Progenitor cell of endocrine pancreas (in vitro differentiated cells): ENCODE measurements at places on chromosomes 2 and 18.
A peak's percentile ranks its signal among the peaks of the same experiment; 100 is the strongest.

DNA sequence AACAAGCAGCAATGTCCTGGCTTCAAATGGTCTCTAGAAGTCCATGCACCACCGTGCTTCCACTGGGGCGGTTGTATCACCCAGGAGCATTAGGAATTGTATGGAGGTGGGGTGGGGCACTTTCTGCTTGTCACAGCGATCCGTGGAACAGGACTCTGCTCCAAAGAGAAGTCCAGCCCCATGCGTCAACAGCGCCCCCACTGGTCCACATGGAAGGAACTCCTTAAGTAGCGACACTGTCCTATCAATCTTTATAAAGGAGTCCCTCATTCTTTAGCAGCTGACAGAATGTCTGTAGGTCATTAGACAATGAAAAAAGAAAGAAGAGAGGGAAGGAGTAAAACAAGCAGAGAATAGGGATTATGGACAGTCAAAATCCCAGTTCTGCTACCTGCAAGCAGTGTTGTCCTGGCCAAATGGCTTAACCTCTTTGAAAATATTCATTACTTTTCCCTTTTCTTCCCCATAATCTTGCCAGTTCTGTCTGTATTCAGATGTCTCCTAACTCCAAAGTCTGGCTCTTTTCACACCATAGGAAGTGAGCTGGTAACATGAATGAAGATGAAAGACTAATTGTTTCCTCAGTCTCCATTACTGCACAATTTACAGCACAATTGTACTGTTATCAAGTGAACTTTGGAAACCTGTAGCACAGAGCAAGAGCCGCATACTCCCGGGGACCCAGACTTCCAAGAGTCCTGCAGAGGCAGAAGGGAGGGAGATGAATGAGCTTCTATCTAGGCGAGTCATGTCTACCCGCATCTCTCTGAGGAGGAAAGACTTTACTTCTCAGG, 9.9 kb downstream of the NFE2L2 start:
- DNase-seq = peak; percentile 26

GRCh38 chr2:55883357-55883756, 40.2 kb downstream of the EFEMP1 start:
- no peak for DNase-seq

- no peak for DNase-seq
Measured at GRCh38 chr2:42931818-42932195, 139.4 kb upstream of the HAAO start.

DNA sequence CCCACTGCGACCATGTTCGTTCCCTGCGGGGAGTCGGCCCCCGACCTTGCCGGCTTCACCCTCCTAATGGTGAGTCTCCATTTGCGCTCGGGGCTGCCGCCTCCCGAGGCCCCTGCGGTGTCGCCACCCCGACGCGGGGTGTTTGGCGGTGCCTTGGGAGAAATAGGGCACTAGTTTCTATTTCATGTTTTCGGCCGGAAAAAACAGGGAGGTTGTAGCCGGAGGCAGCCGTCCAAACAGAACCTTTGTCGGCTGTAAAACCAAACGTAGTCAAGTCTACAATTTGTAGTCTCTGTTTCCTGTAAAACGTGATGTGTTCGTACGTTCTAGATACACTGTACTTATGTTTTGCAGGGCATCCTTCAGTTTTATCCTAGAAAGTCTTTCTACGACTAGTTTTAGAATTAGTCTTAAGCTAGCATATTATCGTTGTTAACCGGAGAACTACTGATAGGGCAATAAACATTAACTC, 290 bp downstream of the PSMG2 start:
- no peak for DNase-seq

GRCh38 chr2:175626796-175627195, 375.3 kb downstream of the LNPK start:
- DNase-seq = no peak

DNA sequence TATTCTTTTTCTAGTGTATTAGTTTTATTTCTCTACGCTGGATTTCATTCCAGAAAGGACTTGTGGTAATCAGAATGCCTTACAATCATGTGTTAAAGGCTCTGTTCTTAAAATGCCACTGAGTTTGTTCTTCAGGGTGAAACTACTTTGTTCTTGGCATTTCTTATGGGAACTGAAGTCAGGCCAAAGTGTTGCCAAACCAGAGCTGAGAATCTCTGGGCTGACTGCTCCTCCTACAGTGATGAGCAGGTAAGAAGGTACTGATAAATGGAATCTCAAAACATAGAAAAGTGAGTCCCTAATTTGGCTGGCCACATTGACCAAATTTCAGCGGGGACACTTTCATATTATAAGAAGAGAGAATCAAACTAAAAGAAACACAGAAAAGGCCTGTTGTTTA, 55.1 kb upstream of the ZNF397 start:
- DNase-seq = no peak

GRCh38 chr2:239087046-239087710, 239.3 kb downstream of the TWIST2 start:
- no peak for DNase-seq

DNA sequence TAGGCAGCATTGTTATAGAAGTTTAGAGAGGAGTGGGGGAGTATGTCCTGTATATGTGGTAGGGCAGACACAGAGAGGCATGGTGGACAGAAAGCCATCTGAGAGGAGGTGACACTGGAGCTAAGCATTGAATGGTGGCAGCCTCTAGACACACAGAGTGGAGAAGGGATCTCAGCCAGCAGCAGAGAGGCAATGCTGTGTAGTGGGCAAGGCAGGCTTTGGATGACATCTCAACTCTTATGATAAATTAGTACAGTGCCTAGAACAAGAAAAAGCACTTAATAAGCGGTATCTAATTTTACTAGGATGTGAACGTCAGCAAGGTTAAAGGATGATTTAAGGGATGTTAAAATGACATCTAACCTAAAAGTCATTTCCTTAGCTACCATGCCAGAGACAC, 22.5 kb upstream of the CERS6 start:
- DNase-seq = no peak

DNA sequence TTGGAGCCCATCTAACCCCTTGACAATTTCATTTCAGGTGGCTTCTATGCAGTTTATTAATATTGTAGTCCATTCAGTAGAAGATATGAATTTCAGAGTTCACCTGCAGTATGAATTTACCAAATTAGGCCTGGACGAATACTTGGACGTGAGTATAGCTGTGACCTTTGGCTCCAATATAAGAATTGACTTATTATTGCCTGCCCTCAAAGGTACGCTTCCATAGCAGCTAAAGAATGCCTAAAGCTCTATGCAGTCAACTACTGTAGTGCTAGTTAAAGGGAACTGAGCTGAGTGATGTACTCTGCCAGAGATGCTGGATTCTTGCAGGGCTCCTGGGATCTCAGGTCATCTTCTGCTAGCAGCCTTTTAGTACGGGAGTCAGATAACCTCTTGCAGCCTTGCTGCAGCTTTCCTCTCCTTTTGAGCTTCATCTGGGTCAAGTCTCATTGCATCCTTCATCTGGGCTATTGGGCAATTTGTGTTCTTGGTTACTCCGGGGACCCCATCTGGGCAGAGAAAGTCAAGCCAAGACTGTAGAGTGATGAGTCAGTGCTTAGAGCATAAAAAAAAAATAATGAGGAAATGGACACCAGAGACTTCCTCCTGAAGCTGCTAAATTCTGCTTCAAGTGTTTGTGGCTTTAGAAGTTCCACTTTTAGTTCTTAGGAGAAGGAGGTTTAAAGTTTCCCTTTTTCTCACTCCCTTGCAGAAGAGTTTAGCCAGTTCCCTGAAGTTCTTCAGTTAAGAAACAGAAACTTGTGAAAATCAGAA, 105.6 kb downstream of the PRPF40A start:
- no peak for DNase-seq

DNA sequence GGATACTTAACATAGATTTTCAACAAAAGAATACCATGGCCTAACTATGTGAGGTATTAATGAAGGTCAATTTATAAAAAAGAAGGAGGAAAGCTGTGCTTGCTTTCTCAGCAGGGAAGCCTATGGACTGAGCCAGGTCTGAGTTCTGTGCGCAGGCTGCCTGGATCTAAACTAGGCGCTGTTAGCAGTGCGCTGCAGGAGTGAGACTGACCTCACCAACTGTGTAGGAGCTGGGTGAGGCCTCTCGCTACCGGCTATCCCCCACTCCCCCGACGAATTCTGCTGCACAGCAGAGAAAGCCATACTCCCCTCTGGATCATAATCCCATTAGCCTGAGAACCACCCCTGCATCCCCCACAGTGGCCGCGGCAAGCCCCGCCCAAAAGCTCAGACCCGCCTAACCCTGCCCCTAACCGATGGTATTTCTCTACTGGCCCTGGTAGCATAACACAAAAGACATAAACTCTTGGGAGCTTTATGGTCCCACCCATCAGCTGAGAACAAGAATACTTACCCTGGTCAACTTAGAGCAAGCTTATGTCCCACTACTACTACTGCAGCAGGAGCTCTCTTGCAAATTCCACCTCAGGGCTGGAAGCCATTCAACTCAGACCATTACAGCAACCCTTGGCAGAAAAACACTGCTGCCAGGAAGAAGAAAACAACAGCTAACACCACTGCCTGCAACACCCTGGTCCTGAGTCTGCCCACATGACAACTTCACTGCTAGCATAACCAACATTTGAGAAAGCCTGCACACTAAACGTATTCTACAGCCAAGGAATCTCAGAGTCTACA, 28.0 kb downstream of the SULT1C2 start:
- DNase-seq = no peak

GRCh38 chr2:231211486-231211885, 13.1 kb downstream of the ARMC9 start:
- no peak for DNase-seq

DNA sequence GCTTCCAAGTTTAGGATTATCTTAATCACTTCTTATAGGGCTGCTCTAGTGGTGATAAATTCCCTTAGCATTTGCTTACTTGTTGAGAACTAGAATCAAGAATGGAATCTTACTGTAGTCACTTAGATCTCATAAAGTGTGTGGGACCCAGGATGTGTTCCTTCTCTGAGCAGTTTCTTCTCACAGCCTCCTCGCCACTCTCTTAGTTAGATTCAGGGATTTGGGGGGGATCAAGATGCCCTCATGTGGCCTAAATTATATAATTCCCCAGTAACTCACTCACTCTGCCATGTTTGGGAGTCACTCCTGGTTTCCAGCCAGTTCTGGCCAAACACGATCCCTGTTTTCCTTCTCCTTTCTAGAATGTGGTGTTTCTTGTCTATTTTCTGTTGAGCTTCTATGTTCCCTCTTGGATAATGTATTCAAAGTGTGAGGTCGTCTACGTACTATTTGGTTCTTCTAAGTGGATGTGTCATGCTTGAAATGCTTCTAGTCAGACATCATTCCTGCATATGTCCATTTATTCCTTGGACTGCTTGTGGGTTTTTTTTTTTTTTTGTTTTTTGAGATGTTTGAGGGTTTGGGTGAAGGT, 414.9 kb upstream of the SYT4 start:
- no peak for DNase-seq

DNA sequence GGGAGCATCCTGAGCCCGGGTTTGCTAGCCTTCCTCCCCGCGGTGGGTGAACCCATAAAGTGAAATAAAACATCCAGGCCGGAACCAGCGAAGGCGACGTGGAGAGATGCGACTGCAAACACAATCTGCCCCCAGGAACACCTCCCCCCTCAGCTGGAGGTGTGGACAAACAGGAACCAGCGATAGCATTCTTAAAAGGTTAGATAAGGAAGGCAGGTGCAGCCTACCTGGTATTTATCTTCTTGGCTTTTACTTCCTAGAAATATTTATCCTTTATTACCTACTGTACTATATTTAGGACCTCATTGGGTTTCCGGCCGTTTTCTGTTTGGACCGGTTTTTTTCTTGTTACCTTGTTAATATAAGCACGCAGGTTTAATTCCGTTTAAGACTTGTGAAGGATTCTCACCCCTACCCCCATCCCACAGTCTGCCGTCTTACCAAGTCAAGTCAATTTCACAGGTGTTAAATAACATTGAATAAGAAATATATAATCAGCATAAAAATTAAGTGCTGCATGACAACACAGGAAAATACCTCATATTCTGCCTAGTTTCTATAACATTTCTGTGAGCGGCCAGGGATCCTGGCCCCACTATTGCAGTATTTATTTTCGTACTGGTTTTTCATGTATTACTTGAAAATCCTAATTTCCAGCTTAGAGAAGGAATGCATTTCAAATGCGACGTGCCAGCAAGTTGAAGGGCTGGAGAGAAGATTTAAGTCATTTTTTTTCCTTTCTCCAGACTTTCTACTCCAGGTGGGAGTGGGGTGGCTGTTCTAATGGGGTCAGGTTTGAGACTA, 224.0 kb upstream of the ID2 start:
- no peak for DNase-seq

GRCh38 chr18:8821083-8821465, 115.7 kb downstream of the MTCL1 start:
- no peak for DNase-seq

- no peak for DNase-seq
Measured at GRCh38 chr18:49876536-49876935, 63.2 kb upstream of the ACAA2 start.

GRCh38 chr18:45521777-45522176, 93.5 kb upstream of the SLC14A2 start:
- no peak for DNase-seq

DNA sequence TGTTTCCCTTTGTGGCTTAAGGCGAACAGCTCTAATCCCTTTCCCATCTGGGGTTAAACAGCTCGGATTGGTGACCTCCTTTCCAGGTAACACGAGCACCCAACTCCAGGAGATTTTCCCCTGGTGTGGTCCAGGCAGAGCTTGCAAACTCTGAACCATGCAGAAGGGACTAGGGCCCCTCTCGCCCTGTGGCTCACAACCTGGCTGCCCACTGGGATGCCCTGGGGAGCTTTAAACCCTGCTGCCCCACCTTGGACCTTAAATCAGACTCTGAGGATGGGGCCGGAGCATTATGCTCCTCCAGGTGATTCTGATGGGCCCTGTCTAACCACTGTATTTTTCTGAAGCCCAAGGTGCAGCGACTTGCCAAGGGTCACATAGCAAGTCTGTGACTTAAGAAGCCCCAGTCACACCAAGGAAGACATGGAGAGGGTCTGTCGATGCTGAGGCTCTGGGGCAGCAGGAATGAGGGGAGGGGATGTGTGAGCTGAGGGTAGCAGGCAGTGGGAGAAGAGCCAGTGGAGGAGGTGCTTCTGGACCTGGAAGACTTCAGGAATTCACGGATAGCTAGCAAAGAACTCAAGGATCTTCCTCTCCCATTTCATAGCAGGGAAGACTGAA, 5.9 kb downstream of the ARID5A start:
- no peak for DNase-seq

GRCh38 chr2:24971286-24971535, 544 bp downstream of the DNAJC27 start:
- no peak for DNase-seq
